ENCODE measurements at places on chromosomes 6 and 20. TPM values are rescaled to one million over a fixed set of nuclear protein-coding genes. Genes with fewer than 3 reads are reported as not detected.

DNA sequence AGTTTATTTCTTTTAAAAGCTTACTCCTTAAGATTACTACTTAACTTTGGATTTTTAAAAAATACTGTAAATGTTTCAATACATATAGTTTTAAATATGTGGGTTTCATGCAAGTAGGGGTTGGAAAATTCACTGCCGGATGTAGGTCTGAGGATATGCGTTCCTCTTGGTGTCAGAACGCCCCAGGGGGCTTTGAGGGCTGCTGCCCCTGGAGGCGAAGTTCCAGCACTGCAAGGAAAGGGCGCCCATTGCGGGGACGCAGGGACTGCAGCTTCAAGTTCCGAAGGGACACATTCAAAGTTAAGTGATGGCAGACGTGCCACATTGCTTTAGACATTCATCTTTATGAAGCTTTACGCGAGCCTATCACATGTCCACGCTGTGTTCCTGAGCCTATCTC lies 152.9 kb downstream of the SOD2 start:
- H3K4me3 ChIP-seq: no peak overlapping the region
- no peak overlapping the region for H3K27ac ChIP-seq
- H3K36me3 ChIP-seq: no peaks in the 10 kb centered on the region
- no peaks in the 10 kb centered on the region for H3K4me1 ChIP-seq
- no peak for DNase-seq

The SYCP2 gene
- 4.0 TPM for total RNA-seq

DNA sequence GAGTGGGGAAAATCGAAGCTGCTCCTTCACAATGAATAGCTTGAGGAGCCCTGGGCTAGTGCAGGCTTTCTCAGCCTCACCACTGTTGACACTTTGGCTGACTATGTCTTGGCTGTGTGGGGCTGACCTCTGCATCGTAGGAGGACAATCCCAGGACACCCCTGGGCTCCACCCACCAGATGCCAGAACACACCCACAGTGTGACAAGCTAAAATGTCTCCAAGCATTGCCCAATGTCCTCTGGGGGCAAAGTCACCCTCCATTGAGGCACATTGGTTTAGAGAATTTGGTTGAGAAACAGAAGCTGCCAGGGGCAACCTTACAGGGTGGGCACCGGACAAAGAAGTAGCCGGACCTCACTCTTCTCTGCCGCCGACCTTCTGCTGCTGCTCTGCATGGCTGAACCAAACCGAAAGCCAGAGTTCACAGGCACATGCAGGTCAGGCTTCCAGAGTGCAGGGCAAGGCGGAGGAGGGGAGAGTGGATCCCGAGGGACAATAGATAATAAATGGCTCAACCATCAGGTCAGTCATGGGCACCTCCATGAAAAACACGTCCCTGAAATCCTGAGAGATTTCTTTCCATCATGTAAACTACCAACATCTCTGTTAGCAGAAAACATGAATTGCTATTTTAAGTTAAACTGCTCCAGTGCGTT lies 189.0 kb downstream of the LRFN2 start:
- no peaks in the 10 kb centered on the region for H3K36me3 ChIP-seq
- H3K27me3 ChIP-seq: no peaks in the 10 kb centered on the region
- H3K4me1 ChIP-seq: no peaks in the 10 kb centered on the region
- no peak overlapping the region for H3K4me3 ChIP-seq

DNA sequence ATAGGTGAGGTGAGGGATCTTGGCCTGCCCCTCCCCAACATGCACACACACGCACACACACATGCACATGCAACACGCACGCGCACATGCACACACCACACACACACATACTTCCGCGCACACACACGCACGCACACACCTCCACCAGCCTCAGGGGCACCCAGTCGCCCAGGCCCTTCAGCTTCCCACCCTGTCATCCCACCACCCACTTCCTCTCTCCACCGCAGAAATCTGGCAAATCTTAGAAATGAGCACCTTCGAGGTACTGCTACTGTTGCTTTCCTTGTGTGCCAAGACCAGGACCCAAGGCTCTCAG lies 1.2 kb downstream of the SPDEF start:
- no peaks in the 10 kb centered on the region for H3K36me3 ChIP-seq
- no peak overlapping the region for H3K4me3 ChIP-seq
- no peak overlapping the region for H3K27ac ChIP-seq
- DNase-seq: no peak
- no peaks in the 10 kb centered on the region for H3K4me1 ChIP-seq
- no peaks in the 10 kb centered on the region for H3K27me3 ChIP-seq

DNA sequence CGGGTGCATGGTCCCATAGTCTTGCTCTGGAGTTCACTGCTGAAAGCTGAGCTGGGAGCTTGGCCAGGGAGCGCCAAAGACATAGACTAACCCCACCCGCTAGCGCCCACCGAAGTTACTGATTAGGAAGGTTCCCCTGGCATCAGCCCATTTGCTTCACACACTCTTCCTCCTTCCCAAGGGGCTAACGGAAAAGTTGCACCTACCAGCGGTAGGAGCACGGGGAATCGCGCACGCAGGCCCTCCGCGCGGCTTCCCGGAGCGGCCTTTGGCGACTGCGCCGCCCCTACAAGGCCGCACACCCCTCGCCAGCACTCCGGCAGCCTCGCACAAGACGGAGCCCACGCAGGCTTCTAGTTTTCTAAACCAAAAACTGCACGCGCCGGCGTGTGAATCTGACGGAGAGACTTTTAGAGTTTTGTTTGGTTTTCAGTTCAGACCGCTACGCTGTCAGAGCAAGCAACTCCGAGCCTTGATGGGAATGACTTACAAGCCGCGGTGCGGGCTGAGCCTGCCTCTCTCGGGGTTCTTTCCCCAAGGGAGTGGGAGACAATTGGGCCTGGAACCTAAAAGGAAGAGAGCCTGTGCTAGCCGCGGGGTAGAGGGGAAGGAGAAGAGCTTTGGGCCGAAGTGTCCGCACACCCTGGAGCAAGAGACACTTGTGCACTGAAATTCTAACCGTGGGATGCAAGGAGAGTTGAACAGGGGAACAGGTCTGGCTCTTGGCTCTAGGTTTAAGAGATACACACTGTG lies 891 bp upstream of the POU3F2 start:
- peaks cover 76% of the 10 kb centered on the region for H3K27me3 ChIP-seq
- peak overlapping the region; percentile 61 for H3K4me3 ChIP-seq
- H3K36me3 ChIP-seq: no peaks in the 10 kb centered on the region
- DNase-seq: no peak
- no peak overlapping the region for H3K27ac ChIP-seq

- no peaks in the 10 kb centered on the region for H3K36me3 ChIP-seq
- no peak overlapping the region for H3K27ac ChIP-seq
- no peaks in the 10 kb centered on the region for H3K27me3 ChIP-seq
- no peak overlapping the region for H3K4me3 ChIP-seq
- H3K4me1 ChIP-seq: no peaks in the 10 kb centered on the region
These were observed 338.0 kb upstream of the PTCHD4 start for GRCh38 chr6:48449002-48449401.

DNA sequence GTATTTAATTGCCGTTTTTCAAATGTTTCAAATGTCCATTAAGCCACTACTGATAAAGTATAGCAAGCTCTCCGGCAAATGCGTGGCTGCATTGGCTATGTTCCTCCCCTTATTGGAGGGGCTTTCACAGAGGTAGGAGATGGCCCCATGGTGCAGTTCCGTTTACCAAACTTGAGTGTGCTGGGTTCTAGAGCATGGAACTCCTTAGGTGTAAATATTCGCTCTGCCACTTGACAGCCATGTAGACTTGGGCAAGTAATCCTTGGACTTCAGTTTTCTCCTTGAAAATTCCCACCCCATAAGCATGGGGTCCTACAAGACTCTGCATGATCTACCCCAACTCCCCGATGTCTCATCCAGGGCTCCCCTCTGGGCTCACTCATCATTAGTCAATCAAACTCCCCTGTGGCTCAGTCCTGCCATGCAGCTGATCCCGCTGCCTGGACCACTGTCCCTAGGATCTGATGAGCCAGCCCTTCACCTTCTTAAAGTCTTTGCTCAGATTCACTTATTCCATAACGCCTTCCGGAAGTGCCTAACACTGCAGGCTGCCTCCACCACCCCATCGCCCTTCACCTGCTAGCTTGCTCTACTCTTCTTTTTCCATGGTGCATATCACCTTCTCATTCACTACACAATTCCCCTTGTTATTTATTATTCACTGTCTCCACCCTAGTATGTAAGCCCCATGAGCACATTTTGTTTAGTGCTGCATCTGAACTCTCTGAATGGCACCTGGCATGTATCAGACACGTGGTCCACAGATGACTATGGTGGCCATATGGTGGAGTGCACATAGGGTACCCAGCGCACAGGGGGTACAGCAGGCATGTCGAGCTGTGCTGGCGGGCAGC lies 18.8 kb downstream of the PRR18 start:
- H3K4me3 ChIP-seq: no peak overlapping the region
- H3K27ac ChIP-seq: no peak overlapping the region
- H3K27me3 ChIP-seq: no peaks in the 10 kb centered on the region
- no peaks in the 10 kb centered on the region for H3K36me3 ChIP-seq
- no peak for DNase-seq
- no peaks in the 10 kb centered on the region for H3K4me1 ChIP-seq

GRCh38 chr6:150201285-150201684 lies 58.4 kb downstream of the PPP1R14C start:
- H3K27me3 ChIP-seq: no peaks in the 10 kb centered on the region
- no peak overlapping the region for H3K4me3 ChIP-seq
- H3K27ac ChIP-seq: no peak overlapping the region
- H3K4me1 ChIP-seq: no peaks in the 10 kb centered on the region
- DNase-seq: no peak
- no peaks in the 10 kb centered on the region for H3K36me3 ChIP-seq

DNA sequence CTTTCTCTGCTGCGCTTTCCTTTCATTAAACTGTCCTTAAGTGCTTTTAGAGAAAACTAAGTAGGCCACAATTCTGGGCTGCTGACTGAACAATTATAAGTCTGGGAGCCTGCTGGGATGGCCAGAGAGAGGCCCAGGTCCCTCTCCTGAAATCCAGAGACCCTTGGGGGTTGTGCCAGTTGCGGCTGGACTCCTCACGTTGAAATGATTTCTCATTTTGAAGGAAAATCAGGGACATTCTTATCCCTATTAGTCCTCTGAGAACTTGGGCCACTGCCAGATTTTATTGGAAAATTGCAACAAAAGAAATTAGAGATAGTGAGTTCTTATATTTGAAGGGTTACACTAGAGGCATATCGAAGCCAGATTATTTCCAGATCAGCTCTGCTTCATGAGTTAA lies 145.1 kb downstream of the CLIC5 start:
- no peaks in the 10 kb centered on the region for H3K27me3 ChIP-seq
- H3K27ac ChIP-seq: no peak overlapping the region
- no peak overlapping the region for H3K4me3 ChIP-seq
- no peaks in the 10 kb centered on the region for H3K36me3 ChIP-seq
- no peaks in the 10 kb centered on the region for H3K4me1 ChIP-seq
- no peak for DNase-seq

- no peak overlapping the region for H3K27ac ChIP-seq
- no peak for DNase-seq
- H3K36me3 ChIP-seq: no peaks in the 10 kb centered on the region
- H3K4me1 ChIP-seq: no peaks in the 10 kb centered on the region
- no peak overlapping the region for H3K4me3 ChIP-seq
These were observed 15.5 kb downstream of the TMEM151B start for GRCh38 chr6:44285552-44286284.

DNA sequence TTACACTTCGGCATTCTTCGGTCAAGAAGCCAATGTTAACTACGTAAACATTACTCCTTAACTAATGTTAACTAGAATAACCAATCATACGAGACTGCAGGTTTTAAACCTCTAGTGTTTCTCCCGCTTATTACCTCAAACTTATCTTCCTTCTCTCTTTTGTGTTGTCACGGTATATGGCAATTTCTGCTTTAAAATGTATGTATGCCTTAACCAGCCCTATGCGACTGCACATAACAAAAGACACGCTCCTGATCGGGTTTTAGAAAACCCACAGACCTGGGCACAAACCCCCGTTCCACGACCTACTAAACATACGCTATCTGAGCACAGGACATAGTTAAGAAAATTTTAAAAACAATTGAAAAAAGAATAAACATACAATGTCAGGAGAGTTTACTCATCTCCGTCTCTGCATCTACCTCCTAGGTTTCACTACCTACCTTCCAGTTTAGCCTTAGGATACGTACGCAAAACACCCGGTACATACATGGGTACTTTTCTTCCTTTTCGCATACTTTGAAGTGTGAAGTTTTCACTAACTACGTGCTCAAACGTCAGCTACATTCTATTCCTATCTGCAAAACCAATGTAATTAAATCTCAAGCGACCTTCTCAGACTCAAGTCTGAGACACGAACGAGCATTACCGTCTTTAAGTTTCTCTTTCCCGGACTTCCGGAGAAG lies 1.1 kb downstream of the CD164 start:
- peaks cover 53% of the 10 kb centered on the region for H3K4me1 ChIP-seq
- H3K36me3 ChIP-seq: peaks cover 21% of the 10 kb centered on the region
- H3K4me3 ChIP-seq: peak overlapping the region; percentile 88
- no peaks in the 10 kb centered on the region for H3K27me3 ChIP-seq
- H3K27ac ChIP-seq: peak overlapping the region; percentile 97

The PROKR2 gene
- total RNA-seq: not detected

DNA sequence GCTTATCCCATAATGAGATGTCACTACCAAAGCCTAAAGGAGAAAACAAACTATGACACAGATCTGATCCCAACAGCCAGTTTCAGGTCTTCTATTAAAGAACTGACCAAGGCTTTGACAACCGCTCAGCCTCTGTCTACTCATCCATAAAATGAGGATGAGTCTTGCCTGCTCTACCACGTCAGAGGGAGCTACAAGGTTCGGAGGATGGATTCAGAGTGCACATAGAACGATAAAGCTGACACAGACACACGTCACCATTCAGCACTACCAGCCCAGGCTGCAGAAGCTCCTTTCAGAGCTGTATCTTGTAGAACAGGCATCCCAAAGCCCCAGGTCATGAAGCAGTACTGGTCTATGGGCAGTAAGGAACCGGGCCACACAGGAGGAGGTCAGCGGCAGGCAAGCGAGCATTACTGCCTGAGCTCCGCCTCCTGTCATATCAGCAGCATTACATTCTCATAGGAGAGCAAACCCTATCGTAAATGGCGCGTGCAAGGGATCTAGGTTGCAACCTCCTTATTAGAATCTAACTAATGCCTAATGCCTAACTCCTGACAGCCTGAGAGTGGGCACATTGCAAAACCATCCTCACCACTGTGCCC lies 25.1 kb downstream of the KIF16B start:
- no peaks in the 10 kb centered on the region for H3K27me3 ChIP-seq
- DNase-seq: no peak
- no peak overlapping the region for H3K27ac ChIP-seq
- no peak overlapping the region for H3K4me3 ChIP-seq

DNA sequence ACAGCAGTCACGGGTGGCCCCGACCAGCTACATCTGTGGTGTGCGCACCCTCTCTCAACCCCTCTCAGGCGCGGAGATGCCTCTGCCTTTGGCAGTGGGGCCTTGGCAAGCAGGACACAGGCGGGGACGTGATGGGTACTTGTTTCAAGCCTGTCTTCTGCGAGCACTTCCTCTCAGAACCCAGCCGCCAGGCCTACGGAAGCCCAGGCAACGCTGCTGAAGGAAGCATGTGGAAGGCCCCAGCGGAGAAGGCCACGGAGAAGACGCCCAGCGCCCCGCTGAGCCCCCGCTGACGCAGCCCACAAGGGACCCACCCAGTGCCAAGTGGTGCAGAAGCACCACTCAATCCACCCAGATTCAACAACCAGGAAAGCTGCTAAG lies 13.0 kb downstream of the SERPINB6 start:
- no peaks in the 10 kb centered on the region for H3K36me3 ChIP-seq
- H3K4me1 ChIP-seq: no peaks in the 10 kb centered on the region
- no peaks in the 10 kb centered on the region for H3K27me3 ChIP-seq
- no peak overlapping the region for H3K27ac ChIP-seq

The YIPF3 gene
- total RNA-seq: 74.8 TPM

All from CD4-positive, alpha-beta memory T cell (primary cell).